ENCODE measurements at places on chromosomes 13 and 19.

DNA sequence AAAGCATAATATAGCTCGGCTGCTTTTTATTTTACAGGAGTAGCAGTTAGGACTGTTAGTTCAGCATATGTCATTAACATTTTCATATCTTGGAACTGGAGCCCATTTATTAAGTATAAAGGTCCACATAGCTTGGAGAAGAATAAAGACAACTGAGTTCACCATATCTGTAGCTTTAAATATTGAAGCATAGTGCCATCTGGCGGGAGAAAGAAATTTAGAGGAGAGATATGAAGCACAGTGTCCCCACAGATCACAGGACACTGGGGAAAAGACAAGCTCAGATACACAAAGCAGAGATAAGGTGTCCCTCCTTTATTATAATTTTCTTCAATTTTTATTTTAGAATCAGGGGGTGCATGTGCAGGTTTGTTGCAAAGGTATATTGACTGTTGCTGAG lies 104.7 kb upstream of the FREM2 start:
- peak; percentile 61 for DNase-seq

DNA sequence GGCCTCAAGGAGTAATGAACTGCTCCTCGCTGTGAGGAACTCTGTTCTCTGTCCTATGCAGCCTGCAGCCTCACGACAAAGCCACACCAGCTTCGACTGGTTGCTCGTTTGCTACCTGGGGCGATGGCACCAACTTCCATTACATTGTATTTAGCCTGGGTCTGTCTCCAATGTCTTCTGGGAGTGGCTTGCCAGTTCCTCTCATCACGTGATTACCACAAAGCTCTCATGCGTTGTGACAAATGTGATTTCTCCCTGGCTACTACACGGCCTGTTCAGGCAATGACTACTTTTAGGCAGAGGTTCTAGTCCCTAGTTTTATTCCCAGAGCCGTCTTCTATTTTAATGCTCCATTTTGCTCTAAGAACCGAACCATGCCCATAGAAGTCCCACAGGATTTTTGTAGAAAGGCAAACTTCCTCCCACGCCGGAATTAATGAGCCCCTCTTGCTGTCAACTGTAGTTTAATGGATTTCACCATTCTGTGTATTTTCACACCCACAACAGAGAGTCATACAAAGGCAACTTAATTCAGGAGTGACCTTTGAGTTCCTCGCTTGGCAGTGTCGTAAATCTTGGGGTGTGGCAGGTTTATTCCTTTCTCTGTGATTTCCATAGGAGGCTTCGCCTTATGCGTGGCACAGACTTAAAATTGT lies 351.9 kb downstream of the EFNB2 start:
- no peak for DNase-seq

DNA sequence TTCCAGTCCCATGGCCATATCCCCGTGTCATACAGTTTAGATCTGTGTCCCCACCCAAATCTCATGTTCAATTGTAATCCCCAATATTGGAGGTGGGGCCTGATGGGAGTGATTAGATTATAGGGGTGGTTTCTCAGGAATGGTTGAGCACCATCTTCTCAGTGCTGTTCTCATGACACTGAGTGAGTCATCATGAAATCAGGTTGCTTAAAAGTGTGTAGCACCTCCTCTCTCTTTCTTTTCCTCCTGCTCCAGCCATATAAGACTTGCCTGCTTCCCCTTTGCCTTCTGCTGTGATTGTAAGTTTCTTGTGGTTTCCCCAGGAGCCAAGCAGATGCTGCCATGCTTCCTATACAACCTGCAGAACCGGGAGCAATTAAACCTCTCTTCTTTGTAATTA lies 197.8 kb downstream of the NALCN start:
- no peak for DNase-seq

DNA sequence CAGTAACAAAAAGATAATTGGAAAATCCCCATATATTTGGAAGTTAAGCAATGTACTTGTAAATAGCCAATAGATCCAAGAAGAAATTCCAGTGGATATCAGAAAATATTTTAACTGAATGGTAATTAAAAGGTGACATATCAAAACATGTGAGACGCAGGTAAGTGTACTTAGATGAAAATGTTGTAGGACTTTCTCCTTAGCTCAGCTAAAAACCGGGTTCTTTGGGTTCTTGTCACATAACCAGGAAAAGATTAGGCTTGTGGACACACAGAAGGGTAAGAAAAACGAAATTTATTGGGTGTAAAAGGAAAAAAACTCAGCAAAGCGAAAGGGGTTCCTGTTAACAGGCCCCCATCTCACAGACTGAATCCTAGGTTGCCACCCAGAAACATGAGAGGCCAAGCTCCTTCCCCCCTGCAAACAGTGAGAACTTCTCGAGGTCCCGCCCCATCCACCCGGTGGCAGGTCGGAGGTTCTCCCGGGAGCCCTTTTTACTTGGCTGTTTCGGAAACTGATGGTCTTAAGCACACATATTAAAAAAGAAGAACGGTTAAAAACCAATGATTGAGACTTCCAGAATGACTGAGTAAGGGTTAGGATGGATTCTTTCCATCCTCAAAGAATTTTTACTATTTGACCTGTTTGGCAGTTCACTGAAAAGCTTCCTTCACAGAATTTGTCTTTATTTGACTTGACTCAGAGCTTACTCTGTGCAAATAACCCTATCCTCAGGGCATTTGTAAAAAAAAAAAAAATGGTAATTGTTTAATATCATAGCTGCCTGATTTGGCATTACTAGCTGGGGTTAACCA lies 3.1 kb upstream of the CCDC70 start:
- DNase-seq = no peak

GRCh38 chr19:18989316-18989715 lies 44.0 kb downstream of the SUGP2 start:
- DNase-seq = no peak

- no peak for DNase-seq
These were observed 37.3 kb downstream of the ITGBL1 start for GRCh38 chr13:101489643-101490405.

- no peak for DNase-seq
These were observed 490.5 kb upstream of the SLC10A2 start for GRCh38 chr13:103556681-103557080.

GRCh38 chr13:62168891-62169290 lies 753.2 kb upstream of the PCDH20 start:
- no peak for DNase-seq

- DNase-seq = no peak
These were observed 156.2 kb downstream of the CACNA1A start for GRCh38 chr19:13350072-13350471.

- no peak for DNase-seq
These were observed 26.0 kb downstream of the TM9SF2 start for GRCh38 chr13:99527301-99527700.

- DNase-seq = peak; percentile 64
These were observed 9.0 kb upstream of the MEIS3 start for GRCh38 chr19:47428177-47428894.

DNA sequence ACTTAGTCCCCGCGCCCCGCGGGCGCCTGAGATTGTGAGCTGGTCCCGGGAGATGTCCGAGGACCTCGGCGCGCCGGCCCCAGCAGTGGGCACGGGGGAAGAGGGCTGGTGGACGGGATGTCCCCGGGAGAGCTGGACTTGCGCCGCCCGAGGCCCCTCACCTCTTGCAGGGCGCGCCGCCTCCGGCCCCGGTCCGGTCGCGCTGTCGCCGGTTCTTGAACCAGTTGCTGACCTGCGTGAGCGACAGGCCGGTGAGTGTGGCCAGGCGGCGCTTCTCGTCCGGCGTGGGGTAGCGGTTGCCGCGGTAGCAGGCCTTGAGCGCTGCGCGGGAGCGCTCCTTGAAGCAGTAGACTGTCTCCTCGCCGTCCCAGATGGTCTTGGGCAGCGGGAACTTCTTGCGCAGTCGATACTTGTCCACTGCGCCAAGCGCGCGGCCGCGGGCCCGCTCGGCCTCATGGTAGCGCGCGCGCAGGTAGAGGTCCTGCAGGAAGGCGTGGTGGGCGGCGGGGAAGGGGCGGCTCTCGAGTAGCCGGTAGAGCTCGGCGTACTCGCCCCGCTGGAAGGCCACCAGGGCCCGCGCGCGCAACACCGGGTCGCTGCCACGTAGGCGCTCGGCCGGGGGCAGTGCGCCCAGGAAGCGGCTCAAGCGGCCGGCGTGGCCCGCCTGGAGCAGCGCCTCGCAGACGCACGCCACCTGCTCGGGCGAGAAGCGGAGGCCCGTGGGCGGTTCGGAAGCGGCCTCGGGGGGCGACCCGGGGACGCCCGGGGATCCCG lies 984 bp downstream of the SIX5 start:
- DNase-seq = no peak

DNA sequence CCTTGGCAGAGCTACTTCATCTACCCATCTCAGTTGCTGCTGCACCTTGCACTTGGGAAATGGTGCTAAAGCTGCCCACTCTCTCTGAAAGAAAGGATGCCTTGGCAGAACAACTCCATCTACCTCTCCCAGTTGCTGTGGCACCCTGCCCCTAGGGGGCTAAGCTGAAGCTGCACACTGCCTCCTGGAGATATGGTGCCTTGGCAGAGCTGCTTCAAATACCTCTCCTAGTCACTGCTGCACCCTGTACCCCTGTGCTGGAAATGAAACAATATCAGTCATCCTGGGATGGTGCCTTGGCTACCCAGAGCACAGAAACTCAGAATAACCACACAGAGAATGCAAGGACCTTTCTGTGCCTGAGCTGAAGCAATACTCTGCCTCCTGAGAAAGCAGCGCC lies 615.8 kb downstream of the DIAPH3 start:
- no peak for DNase-seq

- no peak for DNase-seq
These were observed 1420.8 kb upstream of the SLC10A2 start for GRCh38 chr13:104487006-104487405.

DNA sequence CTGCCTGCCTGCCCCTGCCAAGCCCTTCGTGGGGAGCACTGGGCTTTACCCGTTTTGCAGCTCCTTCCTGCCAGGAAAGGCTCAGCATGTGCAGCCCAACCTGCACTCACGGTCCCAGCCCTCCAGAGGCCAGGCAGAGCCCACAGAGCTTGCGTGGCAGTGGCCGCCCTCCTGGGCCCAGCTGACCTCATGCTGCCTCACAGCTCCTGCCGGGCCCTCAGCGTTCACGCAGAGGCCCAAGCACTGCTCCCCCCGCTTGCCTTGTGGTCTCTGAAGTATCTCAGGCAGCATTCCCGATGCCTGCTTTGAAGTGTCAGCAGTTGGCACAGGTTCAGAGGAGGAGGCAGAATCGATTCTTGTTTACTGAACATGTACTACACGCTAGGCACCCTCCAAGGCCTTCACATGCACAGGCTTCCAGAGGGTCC lies 32.5 kb downstream of the CAPN12 start:
- no peak for DNase-seq

- no peak for DNase-seq
These were observed 560.9 kb upstream of the PCDH9 start for GRCh38 chr13:67791047-67791446.

DNA sequence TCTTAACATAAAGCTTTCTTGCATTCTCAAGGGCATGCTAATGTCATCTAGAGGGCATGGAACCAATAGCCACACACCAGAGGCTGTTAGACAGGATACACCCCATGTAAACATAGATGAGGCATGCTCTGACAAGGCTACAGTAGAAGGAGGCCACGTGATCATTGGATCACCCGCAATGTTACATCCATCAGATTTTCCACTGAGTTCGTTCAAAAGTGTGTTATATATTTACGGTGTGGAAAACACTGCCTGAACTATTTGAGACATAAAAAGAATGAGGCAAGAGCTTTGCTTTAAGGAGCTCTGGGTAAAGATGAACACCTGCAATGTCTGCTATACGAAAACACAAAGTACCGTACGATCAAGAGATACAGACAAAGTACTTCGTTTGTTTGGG lies 817.5 kb upstream of the SLC10A2 start:
- DNase-seq = no peak

GRCh38 chr19:57664269-57665127 lies 4.2 kb upstream of the ZSCAN4 start:
- DNase-seq = no peak

DNA sequence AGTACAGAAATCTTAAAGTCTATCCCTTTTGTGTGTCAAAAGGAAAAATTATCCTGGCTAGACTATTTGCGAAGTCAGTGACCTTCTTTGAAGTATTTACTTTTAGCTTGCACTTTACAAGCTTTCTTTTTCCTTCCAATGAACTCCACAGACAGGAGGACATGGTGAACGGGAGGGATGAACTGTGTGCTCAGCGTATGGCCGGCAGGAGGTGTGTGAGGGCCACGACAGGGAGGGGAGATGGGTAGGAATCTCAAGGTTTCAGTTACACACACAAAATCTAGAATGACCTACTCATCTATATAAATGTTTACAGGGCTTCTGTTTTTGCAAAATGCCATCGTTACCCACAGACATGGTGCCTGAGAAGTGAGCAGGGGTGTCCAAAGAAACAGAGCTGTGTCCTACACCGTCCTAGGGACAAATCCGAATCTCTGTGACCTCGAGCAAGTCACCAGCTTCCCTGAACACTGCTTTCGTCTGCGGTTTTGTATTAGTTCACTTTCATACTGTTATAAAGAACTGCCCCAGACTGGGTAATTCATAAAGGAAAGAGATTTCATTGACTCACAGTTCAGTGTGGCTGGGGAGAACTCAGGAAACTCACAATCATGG lies 537.2 kb downstream of the LIG4 start:
- DNase-seq = no peak

GRCh38 chr19:41599175-41599966 lies 23.4 kb downstream of the CEACAM21 start:
- DNase-seq = no peak

DNA sequence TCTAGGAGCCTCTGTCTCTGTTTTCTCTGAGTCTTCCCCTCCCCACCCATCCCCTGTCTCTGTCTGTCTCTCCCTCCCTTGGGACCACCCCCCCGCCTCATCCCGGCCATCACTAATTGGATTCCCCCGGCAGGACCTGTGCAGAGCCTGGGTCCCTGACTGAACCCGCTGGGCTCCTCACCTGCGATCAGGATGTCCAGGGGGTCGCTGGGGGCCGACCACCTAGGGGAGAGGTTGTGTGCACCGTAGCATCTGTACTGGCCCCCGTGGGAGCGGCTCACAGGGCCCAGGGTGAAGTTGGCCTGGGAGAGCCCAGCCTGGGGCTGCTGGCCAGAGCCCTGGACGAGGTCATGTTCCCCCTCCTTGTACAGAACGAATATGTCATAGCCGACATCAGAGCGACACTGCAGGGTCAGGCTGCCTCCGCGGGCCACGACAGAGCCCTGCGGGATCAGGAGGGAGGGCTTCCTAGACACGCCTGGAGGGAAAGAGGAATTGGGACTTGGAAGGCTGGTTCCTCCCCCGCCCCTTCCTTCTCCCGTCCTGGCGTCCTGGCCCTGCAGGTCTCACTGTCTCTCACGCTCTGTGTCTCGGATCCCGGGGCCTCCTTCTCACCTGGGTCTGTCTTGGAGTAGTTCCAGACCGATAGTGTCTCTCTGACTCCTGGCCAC lies 1.8 kb downstream of the LILRB5 start:
- DNase-seq = no peak

- no peak for DNase-seq
These were observed 71.5 kb downstream of the DNAJC15 start for GRCh38 chr13:43094901-43095300.

DNA sequence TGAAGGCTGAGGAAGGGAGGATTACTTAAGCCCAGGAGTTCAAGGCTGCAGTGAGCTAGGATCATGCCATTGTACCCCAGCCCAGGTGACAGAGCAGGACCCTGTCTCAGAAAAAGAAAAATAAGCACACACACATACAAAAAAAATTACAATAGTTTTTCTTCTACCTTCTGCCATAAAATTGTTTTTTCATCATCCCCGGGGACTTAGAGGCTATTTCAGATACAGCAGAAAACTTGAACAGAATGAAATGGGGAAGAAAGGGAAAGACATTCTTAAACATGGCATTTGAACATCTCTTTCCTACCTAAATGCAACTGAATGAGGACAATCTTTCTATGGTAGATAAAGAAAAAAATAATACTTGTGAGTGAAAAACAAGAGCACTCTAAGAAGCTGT lies 109.1 kb downstream of the KCTD12 start:
- no peak for DNase-seq

Data from NCI-H2081 treated with DMSO at 0.1 percent for 48 hours (cell line).